ENCODE measurements at places on chromosomes 1 and 21.

DNA sequence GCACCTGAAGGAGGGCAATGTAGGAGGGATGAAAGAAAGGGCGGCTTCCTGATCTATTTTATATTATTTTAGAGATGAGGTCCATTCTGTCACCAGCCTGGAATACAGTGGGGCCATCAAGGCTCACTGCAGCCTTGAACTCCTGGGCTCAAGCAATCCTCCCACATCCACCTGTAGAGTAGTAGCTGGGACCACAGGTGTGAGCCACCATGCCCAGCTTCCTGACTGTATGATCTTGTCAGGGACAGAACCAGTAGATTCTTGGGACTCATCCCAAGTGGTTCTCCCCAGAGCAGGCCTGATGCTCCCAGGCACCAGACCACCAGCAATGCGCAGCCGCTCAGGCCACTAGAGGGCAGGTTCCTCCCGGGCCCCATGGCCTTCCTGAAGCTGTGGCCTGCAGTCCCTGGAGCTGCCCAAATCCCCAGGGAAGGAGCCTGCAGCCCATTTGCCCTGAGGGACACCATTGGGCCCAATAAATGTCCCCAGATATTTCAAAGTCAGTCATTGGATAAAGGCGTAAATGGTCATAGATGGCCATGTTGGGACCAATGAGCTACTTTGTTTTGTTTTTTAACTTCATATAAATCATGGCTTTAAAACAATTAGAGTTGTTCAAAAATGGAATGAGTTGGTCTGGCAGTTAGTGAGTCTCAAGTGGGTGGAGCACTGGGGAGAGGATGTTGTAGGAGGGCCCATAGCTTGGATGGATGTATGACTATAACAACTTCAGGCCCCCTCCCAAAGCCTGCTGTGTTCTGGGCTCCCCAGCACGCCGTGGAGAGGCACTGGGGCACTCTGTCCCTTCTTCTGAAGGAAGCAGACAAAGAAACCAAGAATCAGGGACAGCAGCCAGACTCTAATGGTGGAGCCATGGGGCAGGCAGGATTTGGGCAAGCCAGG, 44.7 kb upstream of the GOLT1A start:
- DNase-seq: peak; percentile 87

- no peak for DNase-seq
Observed at GRCh38 chr1:207844371-207844770, 66.6 kb downstream of the CD34 start.

DNA sequence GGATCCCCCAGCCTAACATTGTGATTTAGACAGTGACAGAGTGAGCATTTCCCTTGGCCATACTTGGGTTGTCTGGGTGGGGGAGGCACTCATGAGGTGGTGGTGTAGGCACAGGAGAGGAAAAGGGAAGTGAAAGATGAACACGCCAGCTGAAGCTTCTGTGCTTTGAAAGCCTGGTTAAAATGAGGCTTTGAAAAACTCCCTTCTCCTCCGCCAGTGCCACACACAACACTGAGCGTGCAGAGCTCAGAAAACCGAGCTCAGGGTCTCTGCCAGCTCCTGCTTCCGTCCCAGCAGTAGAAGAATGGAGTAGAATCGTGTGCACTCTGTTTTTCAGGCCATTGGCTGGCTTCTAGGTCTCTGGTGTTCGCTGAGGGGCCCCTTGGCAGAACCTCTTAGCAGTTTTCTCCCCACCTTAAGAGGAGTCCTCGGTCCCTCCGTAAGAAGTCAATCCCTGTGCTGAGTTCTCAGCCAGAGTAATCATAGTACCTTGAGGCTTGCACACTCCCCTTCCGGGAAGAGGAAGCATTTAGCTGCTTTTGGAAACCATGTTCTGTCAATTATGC, 12.9 kb downstream of the PLEKHM2 start:
- DNase-seq: peak; percentile 34

DNA sequence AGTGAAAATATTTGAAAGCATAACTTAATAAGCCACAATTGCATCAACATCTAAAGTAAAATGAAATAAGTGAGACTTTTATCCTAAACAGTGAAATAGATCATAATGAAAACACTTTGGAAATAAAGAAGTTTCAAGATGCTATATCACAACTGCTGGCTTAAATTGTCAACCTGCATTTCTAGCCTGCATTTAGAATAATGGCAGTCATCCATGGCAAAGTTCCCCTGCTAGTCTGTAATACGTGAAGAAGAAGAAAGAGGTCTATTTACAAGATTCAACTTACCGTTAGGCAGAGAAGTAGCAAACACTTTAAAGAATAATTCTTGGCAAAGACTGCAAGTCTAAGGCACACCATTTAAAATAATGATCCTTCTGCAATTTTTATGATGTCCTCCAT, 133.6 kb downstream of the DPYD start:
- no peak for DNase-seq

GRCh38 chr1:55706397-55706796, 491.2 kb upstream of the USP24 start:
- DNase-seq: no peak

DNA sequence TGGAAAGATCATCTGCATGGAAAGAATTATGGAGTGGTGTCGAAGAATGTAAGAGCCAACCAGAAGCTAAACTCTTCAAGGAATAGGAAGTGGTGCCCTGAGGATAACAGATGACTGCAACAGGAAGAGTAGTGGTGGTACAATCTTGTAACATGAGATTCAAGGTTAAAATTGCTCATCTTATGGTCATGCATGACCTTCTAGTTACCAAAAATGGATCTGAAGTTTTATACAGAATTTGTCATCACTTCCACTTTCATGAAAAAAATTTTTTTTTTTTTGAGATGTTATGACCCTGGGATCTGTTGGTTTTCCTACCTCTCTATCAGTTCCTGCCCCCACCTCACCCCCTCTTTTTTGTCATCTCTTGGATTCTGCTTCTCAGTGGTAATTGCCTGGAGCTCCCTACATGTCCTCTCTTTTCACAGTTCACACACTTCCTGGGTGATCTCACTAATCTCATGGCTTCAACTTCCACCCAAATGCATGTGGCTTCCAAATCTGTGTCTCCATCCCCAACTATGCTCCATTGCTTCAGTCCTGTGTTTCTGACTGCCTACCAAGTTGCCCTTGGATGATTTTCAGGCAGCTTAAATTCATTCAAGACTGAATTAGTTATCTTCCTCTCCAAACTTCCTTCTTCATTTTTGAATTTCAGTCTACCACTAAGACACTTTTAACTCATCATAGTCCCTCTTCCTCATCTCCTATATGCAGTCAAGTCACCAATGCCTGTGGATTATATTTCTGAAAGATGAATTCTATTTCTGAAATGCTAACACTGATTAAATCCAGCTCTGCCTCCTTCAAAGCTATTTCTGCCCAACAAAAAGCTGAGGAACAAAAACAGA, 48.4 kb downstream of the SLAMF6 start:
- DNase-seq: no peak

DNA sequence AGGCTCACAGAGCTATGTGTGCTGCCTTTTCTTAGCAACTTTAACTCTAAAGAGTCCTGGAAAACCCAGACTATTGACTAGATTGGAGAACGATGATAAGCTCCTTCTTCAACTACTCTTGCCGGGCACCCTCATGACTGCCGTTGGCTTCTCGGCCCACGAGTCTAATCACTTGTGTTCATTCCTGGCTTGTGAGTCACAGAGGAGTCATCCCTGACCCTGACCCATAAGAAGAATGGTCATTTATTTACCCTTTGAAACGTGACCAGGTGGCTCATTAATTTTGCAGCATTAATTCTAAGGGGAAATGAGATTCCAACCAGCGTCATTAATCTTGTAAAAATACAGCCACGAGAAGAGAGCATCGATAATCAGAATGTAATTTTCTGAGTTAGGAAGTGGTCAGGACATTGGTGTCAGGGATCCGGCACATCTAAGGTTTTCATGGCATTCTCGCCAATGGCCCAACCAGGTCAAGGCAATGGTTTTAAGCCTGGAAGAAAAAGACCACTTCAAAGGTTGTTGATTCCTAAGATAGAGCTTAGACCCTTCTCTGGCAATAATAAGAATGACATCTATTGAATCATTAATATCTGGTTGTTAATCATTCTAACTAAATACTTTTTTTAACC, 183.6 kb upstream of the RUNX1 start:
- DNase-seq: no peak

- no peak for DNase-seq
Observed at GRCh38 chr1:217660353-217661062, 29.4 kb downstream of the SPATA17 start.

- DNase-seq: no peak
Observed at GRCh38 chr21:15139898-15140297, 75.1 kb upstream of the NRIP1 start.

DNA sequence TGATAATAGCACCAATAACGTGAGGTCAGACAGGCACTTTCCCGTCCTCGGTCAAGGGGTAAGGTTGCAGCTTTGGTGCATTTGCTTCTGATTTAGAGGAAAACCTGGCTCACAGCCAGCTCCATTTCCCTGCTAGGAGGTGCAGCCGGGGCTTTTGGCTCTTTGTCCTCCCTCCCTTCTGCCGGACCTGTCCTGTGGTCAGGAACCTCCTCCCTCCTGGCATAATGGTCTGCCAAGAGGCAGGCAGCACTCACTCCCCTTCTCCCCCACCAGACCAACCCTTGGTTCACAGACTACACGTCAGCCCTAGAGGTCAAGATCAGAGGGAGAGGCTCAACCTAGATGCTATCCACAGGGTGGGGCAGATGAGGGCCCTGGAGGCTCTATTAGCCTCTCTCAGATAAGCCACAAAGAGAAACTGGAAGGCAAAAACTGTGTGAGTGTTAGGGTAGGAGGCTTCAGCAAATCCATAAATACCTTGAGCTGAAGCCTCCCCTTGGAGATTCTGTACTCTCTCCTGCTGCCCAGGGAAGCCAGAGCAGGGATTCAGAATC, 64.8 kb downstream of the PLXNA2 start:
- no peak for DNase-seq

DNA sequence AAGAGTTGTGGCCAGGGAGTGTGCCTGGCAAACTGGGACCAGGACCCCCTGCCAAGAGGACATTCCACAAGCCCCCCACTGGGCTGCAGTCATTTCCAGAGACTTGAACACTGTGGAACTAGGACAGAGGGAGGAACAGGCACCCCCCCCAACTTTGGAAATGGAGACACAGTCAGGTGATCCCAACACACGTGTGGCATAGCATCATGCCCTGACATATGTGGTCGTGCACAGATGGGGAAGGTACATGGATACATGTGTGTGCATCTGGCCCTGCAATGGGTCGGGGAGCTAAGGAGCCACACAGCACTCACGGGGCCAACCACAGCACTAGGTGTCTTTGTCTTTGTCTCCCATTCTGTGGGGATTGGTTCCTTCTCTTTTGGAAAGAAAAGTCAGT, 6.6 kb upstream of the TFF3 start:
- DNase-seq: no peak

DNA sequence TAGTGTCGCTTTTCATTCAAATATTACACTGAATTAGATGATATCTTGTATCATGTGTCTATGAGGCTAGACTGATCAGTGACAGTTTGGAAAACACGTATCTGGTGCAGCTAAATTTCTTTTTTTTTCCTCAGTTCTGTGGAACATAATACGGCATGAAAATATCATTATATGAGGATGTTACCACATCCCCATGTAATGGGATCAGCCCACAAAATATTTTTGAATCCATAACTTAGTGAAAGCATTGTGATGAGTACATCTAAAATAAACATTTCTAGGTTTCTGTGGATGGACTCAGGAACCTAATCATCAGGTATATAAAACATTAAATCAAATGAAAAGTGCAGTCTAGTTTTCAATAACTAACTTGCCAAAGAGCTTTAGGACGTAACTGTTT, 356.3 kb downstream of the USP25 start:
- DNase-seq: no peak

DNA sequence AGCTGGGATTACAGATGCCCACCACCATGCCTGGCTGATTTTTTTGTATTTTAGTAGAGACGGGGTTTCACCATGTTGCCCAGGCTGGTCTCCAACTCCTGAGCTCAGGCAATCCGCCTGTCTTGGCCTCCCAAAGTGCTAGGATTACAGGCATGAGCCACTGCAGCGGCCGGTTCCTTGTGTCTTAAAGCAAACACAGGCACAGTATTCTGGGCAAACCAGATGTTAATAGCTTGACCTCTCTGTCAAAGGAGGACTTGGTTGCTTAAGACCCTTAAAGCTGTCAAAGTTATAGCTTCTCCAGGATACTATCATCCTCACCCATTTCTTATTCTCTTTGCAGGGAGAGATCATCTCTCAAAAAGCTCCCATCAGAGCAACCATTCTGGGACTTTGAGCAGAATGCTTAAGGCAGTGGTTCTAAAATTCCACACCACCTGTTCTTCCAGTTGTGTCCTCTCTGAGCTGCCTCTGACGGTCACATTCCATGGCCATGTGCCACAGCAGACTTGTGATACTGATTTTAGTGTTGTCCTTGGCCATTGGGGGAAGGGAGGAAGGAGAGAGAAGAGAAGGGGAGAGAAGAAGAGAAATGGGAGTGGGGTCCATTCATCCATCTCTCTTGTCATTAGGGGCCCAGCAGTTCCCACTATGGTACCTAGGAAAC, 81.8 kb downstream of the PBX1 start:
- DNase-seq: no peak

- no peak for DNase-seq
Observed at GRCh38 chr1:113141650-113142473, 68.9 kb downstream of the LRIG2 start.

GRCh38 chr1:34690269-34690668, 64.6 kb upstream of the GJB5 start:
- DNase-seq: no peak

- DNase-seq: no peak
Observed at GRCh38 chr1:116308276-116308675, 64.8 kb upstream of the ATP1A1 start.

All from head of caudate nucleus (tissue), 42 donors.